Neural crest cell (in vitro differentiated cells): ENCODE measurements at places on chromosomes 3 and 15. TPM values are rescaled to one million over a fixed set of nuclear protein-coding genes. Genes with fewer than 3 reads are reported as not detected.
A peak's percentile ranks its signal among the peaks of the same experiment; 100 is the strongest.

Gene IGSF10
- total RNA-seq: not detected in 2 replicates

Gene KCNH8
- total RNA-seq: 3.5 and 3.8 TPM in 2 replicates

GRCh38 chr3:55343486-55344357 lies 143.4 kb downstream of the WNT5A start:
- no peak overlapping the region for H3K4me3 ChIP-seq
- DNase-seq: no peak
- H3K36me3 ChIP-seq: no peaks in the 10 kb centered on the region
- H3K27ac ChIP-seq: no peak overlapping the region
- H3K27me3 ChIP-seq: no peaks in the 10 kb centered on the region

DNA sequence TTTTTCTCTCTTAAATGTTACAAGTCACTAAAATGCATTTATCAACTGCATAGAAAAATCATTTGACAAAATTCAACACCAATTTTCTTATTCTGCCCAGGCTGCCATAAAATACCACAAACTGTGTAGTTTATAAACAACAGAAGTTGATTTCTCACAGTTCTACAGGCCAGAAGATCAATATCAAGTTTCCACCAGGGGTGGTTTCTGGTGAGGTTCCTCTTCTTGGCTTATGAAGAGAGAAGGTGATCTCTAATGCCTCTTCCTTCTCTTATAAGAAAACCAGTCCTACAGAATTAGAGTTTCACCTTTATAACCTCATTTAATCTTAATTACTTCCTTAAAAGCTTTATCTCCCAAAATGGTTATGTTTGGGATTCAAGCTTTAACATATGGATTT lies 10.9 kb upstream of the CD200R1L start:
- no peaks in the 10 kb centered on the region for H3K4me1 ChIP-seq
- H3K36me3 ChIP-seq: peaks cover 3% of the 10 kb centered on the region
- no peak for DNase-seq
- H3K4me3 ChIP-seq: no peak overlapping the region
- H3K27ac ChIP-seq: no peak overlapping the region

- no peaks in the 10 kb centered on the region for H3K4me1 ChIP-seq
- DNase-seq: no peak
- no peak overlapping the region for H3K27ac ChIP-seq
- H3K27me3 ChIP-seq: no peaks in the 10 kb centered on the region
- peaks cover 2% of the 10 kb centered on the region for H3K36me3 ChIP-seq
These were observed 4.6 kb upstream of the SLC4A7 start for GRCh38 chr3:27488821-27489220.

DNA sequence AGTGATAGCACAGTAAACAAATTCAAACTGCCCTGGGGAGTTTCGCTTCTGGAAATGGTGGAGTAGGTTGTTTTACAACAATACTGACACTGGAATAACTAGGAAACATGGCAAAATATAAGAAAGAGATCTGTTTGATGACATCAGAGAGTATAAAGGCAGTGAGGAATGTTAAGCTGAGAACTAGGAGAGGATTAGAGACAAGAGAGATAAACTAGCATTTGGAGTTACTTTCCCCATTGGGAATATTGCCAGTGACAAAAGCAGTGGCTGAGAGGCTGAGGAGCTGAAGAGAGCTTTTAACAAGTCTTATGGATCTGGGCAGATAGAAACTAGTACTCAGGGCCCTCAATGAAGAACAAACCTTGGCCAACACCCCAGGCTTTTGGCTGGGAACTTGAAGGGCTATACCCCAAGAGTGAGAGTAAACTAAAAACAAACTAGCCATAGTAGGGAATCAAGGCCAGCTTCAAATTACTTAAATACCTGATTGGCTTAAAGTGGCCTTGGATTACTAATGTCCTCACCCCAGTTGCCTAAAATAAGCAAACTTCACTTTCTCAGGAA lies 280.4 kb downstream of the KLF13 start:
- no peak overlapping the region for H3K27ac ChIP-seq
- no peak for DNase-seq
- no peak overlapping the region for H3K4me3 ChIP-seq
- H3K27me3 ChIP-seq: peaks cover 8% of the 10 kb centered on the region

GRCh38 chr3:197854596-197855343 lies 63.7 kb downstream of the LRCH3 start:
- H3K27me3 ChIP-seq: no peaks in the 10 kb centered on the region
- peaks cover 12% of the 10 kb centered on the region for H3K4me1 ChIP-seq
- no peak overlapping the region for H3K27ac ChIP-seq
- H3K4me3 ChIP-seq: no peak overlapping the region
- H3K36me3 ChIP-seq: peaks cover 21% of the 10 kb centered on the region
- DNase-seq: no peak

Gene CYP8B1
- total RNA-seq: not detected in 2 replicates

DNA sequence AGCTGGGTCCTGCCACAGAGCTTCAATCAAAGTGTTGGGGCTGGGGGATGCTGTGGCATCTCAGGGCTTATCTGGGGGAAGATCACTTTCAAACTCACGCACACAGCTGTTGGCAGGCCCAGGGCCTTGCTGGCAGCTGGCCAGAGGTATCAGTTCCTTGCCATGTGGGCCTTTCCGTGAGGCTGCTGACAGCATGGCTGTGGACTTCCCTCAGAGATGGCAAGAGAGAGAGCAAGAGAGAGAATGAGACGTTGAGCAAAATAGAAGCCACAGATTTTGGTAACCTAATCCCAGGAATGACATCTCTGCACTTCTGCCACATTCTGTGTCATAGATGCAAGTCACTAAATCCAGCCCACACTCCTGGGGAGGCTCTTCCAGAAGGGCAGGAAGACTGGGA lies 91.0 kb downstream of the TPRG1 start:
- no peak overlapping the region for H3K27ac ChIP-seq
- H3K36me3 ChIP-seq: no peaks in the 10 kb centered on the region
- H3K4me1 ChIP-seq: no peaks in the 10 kb centered on the region
- no peak overlapping the region for H3K4me3 ChIP-seq

Gene C3orf85
- not detected in 2 replicates for total RNA-seq

Gene CLSTN2
- total RNA-seq: 1.5 and 1.9 TPM in 2 replicates

DNA sequence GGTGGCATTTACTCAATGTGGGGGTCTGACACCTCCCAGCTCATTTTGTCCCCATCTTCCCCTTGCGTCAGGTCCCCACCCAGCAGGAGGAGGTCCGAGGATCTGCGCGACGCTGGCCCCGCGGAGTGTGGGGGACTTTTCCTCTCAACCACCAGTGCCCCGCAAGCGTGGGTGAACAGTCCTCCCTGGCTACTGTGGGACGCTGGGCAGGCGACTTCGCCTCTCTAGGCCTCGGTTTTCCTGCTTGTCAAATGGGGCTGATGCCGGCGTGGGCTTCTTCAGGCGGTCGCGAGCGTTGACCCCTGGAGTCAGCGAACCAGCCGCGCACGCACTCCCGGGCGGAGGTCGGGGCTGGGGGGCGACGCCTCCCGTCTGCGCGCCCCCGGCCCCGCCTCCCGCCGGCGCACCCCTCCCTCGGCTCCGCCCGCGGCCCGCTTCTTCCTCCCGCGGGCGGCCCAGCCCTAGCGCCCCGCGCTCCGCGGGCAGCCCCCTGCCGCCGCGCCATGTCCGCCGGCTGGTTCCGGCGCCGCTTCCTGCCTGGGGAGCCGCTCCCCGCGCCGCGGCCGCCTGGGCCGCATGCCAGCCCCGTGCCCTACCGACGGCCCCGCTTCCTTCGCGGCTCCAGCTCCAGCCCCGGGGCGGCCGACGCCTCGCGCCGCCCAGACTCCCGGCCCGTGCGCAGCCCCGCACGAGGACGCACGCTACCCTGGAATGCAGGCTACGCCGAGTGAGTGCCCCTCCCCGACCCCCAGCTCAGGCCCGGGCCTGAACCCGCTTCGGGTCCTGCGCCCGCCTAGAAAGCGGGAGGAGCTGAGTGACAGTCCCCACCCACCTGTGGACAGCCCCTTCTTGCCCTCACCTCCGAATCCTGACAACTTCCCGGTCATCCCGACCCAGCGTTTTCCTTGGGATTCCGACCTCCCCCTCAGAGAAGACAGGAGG lies at the start of gene PPM1M:
Gene PPM1M, plus strand, starts transcription at position 438 of the 942 bp plus-strand sequence. Its CDS starts 66 bp downstream, at position 504.
- peak within 1 kb of the TSS; percentile 85 for H3K4me3 ChIP-seq
- H3K36me3 ChIP-seq: peaks cover 6% of the 10 kb centered on the region
- DNase-seq: no peak
- H3K27me3 ChIP-seq: peaks cover 51% of the 10 kb centered on the region
- peaks cover 9% of the 10 kb centered on the region for H3K4me1 ChIP-seq
- no peak within 1 kb of the TSS for H3K27ac ChIP-seq

Gene CDHR4
- 0.12 and 0.16 TPM in 2 replicates for total RNA-seq

- H3K27ac ChIP-seq: no peak overlapping the region
- no peak for DNase-seq
- H3K36me3 ChIP-seq: peaks cover 7% of the 10 kb centered on the region
- no peaks in the 10 kb centered on the region for H3K27me3 ChIP-seq
These were observed 49.4 kb upstream of the SPATA12 start for GRCh38 chr3:57011022-57011421.

DNA sequence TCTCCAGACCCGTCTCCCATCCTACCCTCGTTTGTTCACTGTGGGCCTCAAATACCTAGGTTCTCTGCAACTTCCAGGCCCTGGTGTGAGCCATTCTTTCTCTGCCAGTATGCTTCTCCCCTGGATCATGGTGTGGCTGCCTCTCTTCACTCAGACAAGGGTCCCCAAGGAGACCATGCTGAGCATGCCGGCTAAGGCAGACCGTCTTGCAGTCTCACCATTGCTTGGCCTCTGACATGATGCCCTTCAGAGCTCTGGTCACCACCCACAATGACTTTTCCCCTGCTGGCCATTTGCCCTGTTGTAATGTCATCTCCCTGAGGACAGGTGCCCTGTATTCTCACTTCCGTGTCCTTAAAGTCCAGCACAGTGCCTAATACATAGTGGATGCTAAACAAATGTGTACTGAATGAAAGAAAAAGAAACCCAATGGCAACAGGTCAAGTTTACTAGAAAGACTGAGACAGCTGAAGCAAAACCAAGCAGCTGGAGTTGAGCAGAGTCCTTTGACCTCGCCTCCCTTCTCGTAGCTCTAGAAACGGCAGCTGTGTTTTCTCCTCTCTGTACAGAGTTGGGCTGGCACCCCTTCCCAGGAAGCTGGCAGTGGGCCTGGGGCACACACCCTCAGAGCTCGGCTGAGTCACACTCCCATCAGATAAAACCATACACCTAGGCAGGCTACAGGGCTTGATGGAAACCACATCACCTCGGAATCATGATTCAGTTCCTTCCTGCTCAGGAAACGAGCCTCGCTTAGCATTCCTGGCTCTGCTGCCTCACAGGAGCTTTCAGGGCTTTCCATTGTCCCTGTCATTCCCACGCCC lies 8.6 kb downstream of the TLR9 start:
- H3K27me3 ChIP-seq: no peaks in the 10 kb centered on the region
- H3K4me3 ChIP-seq: no peak overlapping the region
- H3K36me3 ChIP-seq: peaks cover 15% of the 10 kb centered on the region
- no peak for DNase-seq
- H3K4me1 ChIP-seq: peaks cover 4% of the 10 kb centered on the region
- H3K27ac ChIP-seq: no peak overlapping the region

DNA sequence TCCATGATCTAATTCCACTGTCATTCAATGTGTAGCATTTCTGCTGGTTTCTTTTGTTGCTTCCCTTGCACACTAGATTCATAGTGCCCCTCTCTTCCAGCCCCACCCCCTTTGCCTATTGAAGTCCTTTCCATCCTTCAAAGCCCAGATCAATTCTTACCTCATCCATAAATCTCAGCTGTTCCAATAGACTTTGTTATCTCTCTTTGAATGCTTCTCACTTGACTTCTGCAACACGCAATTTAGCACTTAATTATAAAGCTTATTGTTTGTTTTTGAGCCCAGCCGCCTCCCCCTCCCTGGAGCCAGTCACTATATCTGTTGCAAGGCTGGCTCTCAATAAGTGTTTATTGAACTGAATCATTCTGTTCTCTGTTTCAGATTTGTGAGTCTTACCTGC lies 174.6 kb upstream of the TBL1XR1 start:
- no peak overlapping the region for H3K27ac ChIP-seq
- H3K27me3 ChIP-seq: no peaks in the 10 kb centered on the region
- peaks cover 39% of the 10 kb centered on the region for H3K4me1 ChIP-seq
- peak overlapping the region; percentile 11 for H3K4me3 ChIP-seq
- peaks cover 3% of the 10 kb centered on the region for H3K36me3 ChIP-seq
- DNase-seq: no peak

DNA sequence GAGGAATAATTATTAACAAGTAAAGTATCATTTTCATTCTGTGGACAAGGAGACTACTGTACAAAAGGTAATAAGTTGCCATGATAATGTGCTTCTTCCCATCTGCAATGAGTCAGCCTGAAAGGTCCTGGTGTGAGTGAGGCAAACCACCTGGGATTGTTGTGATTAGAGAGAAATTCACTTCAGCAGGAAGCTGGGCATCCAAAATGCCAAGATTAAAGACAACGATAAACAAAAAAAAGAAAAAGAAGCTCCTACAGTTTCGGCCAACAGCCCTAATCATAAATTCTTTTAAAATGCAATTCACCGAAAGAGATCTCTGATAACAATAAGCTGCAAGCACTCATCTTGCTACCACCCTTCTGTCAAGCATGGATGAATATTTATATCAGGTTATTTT lies 507.8 kb downstream of the TUSC7 start:
- peaks cover 2% of the 10 kb centered on the region for H3K27me3 ChIP-seq
- H3K4me1 ChIP-seq: no peaks in the 10 kb centered on the region
- no peak overlapping the region for H3K4me3 ChIP-seq
- no peaks in the 10 kb centered on the region for H3K36me3 ChIP-seq

DNA sequence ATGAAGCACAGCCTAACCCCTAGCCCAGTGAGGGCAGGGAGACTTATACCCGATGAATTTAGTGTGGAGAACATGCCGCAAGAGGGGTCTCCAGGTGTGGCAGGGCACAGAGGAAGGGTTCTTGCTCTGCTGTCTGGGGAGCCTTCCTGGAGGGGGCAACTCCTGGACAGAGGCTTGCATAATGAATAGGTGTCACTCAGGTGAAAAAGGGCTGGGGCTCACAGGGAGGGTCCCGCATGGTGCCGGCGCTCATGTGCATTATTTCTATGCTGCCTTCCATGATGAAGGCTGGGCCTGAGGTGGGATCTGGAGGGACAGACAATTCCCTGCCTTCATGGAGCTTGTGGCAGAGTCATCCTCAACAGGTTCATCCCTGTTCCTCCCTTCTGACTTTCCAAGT lies 51.5 kb downstream of the ITGA11 start:
- H3K27me3 ChIP-seq: no peaks in the 10 kb centered on the region
- DNase-seq: no peak
- no peaks in the 10 kb centered on the region for H3K36me3 ChIP-seq
- H3K4me1 ChIP-seq: peaks cover 11% of the 10 kb centered on the region
- H3K4me3 ChIP-seq: no peak overlapping the region
- no peak overlapping the region for H3K27ac ChIP-seq

GRCh38 chr3:30188713-30189112 lies 417.7 kb upstream of the TGFBR2 start:
- no peak overlapping the region for H3K27ac ChIP-seq
- no peak overlapping the region for H3K4me3 ChIP-seq
- H3K36me3 ChIP-seq: no peaks in the 10 kb centered on the region
- no peak for DNase-seq

GRCh38 chr3:64027658-64028057 lies 4.4 kb upstream of the PSMD6 start:
- peaks cover 36% of the 10 kb centered on the region for H3K4me1 ChIP-seq
- H3K4me3 ChIP-seq: peak overlapping the region; percentile 19
- peak overlapping the region; percentile 19 for H3K27ac ChIP-seq
- peaks cover 2% of the 10 kb centered on the region for H3K27me3 ChIP-seq
- no peak for DNase-seq
- peaks cover 2% of the 10 kb centered on the region for H3K36me3 ChIP-seq

- no peak for DNase-seq
- no peaks in the 10 kb centered on the region for H3K27me3 ChIP-seq
- no peak overlapping the region for H3K27ac ChIP-seq
- peaks cover 18% of the 10 kb centered on the region for H3K4me1 ChIP-seq
- no peak overlapping the region for H3K4me3 ChIP-seq
These were observed 129.1 kb upstream of the SMAD3 start for GRCh38 chr15:66936109-66936860.
